ENCODE measurements at places on chromosomes 7 and 10.

DNA sequence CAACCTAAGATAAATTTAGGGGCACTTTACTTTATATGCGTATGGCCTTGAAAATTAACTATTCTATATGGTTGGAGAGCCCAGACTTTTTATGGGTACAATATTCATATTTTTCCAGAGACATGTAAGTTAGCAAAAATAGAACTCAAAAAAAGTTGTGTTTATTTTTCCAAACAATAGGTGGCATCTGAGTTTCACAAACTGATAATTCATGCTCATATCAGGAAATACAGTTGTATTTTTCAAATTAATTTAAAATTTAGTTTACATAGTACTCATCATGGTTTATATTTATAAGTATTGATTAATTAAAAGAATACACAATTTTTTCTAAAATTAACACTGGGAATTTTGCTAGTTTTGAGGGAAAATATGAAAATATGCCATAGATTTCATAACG lies 34.6 kb downstream of the ANKRD7 start:
- no peak for DNase-seq

- DNase-seq, result no peak
Observed at GRCh38 chr7:139683137-139683921, 94.5 kb downstream of the HIPK2 start.

DNA sequence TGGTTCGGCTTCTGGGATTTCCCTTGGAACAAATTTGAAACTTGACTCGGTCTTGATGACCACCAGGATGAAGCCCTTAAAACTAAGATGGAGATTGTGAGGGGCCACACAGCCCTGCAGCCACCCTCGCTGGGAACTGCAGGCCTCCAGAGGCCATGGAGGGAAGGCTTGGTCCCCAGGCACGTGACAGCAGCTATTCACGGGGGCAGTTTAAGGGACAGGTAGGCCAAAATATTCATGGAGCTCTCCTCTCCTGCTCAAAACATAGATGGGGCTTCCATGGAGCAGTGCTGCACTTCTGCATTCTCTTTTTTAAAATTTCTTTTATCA lies 137.0 kb downstream of the ADCY1 start:
- no peak for DNase-seq

- DNase-seq, result no peak
Observed at GRCh38 chr10:44979281-44980191, 927 bp upstream of the DEPP1 start.

- DNase-seq, result no peak
Observed at GRCh38 chr10:30247704-30248103, 101.4 kb downstream of the MTPAP start.

DNA sequence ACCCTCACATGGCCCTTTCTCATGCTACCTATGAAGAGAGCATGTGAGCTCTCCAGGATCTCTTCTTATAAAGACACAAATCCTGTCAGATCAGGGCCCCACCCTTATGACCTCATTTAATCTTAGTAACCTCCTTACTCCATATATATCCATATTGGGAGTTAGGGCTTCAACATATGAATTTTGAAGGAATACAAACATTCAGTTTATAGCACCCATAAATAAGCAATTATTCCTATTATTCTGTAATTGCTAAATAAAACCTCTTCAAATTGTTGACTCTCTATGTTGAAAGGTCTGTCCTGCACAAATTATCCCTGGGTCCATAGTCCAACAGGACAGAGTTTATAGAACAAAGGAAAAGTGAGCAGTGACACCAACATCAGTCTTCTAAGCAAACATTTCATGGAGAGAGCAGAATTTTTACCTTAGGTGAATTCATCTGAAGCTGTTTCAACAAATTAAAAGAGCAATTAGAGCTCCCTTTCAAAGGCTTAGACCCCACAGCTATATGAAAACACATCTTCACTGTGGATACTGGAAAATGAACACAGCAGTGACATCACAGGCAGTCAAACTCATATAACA lies 12.2 kb downstream of the DOCK4 start:
- DNase-seq, result no peak

- DNase-seq, result no peak
Observed at GRCh38 chr10:129758207-129759021, 205.7 kb downstream of the EBF3 start.

DNA sequence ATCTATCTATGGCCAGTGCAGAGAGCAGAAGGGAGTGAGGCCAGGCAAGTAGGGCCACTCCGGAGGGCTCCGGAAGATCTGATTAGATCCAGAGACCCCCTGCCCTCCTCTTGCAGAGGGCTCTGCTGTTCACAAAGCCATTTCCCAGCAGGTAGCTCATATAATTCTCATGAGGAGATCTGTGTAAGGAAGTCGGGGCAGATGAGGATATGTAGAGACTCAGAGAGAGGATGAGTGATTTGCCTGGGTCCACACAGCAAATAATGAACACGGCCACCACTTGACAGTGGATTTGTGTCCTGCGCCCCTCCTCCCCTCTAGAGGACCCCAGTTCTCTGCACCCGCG lies 2.6 kb downstream of the MUC12 start:
- DNase-seq, result no peak

GRCh38 chr7:6182993-6183392 lies 89.4 kb downstream of the CYTH3 start:
- no peak for DNase-seq

DNA sequence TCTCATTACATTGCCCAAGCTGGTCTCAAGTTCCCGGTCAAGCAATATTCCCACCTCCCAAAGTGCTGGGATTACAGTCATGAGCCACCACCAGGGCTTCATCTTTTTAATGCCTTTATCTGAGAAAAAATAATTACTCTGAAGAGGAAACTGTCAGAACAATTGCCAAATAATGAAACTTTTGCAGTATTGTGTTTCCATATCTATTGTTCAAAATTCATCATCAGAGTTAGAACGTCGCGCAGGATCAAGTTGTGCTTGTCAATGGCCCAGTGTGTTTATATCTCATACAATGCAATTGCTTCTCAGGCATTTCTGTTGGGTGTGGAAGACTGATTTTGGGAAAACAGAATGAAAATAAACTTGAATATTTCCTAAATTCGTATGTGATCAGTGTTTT lies 143.1 kb downstream of the ARID5B start:
- DNase-seq, result no peak

- no peak for DNase-seq
Observed at GRCh38 chr10:45241865-45242520, 73.4 kb downstream of the OR13A1 start.

- no peak for DNase-seq
Observed at GRCh38 chr7:10239695-10240345, 733.9 kb upstream of the PHF14 start.
